NCI-H187 treated with DMSO at 0.1 percent for 48 hours (cell line): ENCODE measurements at places on chromosomes 4 and X.

- DNase-seq = no peak
These were observed 69.0 kb upstream of the LEF1 start for GRCh38 chr4:108237693-108238092.

DNA sequence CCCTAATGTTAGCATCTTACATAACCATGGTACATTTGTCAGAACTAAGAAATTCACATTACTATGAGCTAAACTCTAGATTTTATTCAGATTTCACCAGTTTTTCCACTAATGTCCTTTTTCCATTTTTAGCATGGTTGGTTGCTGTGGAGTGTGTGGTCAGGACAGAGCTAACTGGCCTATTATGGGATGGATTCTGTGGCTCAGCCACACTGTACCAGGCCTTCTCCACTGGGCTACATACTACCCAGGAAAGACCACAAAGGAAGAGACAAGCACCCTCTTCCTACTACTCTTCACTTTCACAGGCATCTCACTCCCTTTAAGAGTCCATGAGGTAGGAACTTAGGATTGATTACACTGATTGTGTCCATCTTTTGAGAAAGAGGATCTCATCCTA is 67.4 kb downstream of the ZNF827 start:
- no peak for DNase-seq

DNA sequence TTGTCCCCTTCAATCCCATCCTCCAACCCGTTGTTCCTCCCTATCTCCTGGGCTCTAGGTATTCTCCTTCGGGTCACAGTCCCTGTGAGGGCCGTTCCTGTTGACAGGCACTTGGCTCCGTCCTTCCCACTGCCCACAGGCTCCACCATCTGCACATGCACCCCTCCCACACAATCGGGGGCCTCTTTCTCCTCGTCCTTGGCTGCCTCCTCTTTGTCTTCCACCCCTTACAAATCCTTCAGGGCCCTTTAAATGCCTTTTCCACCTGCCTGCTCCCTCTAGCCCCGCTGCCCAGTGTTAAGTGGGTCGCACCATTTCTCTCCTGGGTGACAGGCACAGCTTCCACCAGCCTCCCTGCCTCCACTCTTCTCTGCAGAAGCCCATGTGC is 2.7 kb upstream of the AVPR2 start:
- DNase-seq = no peak

- DNase-seq = no peak
These were observed 104.2 kb downstream of the CHRDL1 start for GRCh38 chrX:110691446-110691845.

DNA sequence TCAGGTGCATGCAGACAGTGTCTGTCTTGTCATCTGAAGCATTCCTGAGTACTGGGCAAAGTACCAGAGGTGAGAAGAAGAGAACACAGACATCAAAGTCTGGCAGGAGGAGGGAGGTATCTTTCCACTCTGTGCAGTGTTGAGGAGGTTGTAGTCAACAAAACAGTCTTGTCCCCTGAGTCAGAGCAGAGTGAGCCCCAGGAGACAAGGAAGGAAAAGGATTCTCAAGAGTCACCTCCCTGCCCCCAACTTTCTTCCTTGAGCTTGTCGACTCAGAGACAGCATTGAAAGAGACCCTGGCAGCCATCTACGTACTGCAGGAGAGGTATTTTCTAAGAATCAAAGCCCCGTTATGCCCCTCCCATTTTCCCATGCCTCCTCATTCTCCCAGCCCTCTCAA is 4.4 kb upstream of the SRPX start:
- no peak for DNase-seq

DNA sequence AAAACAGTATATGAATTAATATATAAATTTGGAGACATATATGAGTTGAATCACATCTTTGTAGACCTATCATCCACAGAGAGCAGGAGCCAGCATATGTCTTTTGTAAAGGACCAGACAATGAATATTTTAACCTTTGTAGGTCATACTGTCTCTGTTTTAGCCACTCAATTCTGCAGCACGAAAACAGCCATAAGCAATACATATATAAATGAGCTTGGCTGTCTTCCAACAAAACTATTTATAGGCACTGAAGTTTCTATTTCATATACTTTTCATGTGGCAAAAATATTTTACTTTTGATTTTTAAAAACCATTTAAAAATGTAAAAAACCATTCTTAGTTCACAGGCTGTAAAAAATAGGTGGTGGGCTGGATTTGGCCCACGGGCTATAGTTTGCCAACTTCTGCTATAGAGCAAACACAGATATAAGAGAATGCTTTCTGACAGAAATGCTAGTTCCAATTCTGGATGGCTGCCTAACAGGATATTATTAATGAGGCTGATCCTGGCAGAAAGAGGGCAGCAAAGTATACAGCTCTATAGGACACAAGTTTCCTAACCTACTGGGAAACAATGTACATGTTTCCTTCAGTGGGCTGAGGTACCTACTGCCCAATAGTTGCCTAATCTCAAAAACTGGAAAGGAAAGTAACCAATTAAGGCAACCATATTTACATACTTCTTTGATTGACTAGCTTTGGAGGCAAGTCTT is 58.1 kb upstream of the UCP1 start:
- no peak for DNase-seq

GRCh38 chr4:135050086-135050717 is 848.6 kb upstream of the PABPC4L start:
- no peak for DNase-seq

- no peak for DNase-seq
These were observed 15.1 kb upstream of the EXOC1 start for GRCh38 chr4:55838356-55838755.

- DNase-seq = no peak
These were observed 13.3 kb downstream of the YIPF7 start for GRCh38 chr4:44638091-44638490.

DNA sequence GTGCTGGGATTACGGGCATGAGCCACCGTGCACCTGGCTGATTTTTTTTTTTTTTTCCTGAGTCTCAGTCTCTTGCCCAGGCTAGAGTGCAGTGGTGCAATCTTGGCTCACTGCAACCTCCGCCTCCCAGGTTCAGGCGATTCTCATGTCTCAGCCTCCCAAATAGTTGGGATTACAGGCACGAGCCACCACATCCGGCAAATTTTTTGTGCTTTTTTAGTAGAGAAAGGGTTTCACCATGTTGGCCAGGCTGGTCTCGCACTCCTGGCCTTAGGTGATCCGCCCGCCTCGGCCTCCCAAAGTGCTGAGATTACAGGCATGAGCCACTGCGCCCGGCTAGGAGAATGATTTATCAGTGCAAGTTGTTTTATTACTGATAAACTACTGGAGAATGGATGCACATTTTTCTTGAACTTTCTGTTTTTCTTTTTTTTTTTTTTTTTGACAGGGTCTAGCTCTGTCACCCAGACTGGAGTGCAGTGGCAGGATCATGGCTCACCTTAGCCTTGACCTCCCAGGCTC is 39.7 kb upstream of the DHRSX start:
- DNase-seq = no peak

GRCh38 chrX:48636776-48637175 is 39.5 kb downstream of the WDR13 start:
- no peak for DNase-seq

- no peak for DNase-seq
These were observed at the start of gene SOWAHD for GRCh38 chrX:119757979-119758730. Gene SOWAHD, plus strand, starts transcription at chrX:119758588. Its CDS starts 80 bp downstream, at chrX:119758668.

GRCh38 chrX:142149919-142150318 is 55.2 kb downstream of the MAGEC2 start:
- no peak for DNase-seq

DNA sequence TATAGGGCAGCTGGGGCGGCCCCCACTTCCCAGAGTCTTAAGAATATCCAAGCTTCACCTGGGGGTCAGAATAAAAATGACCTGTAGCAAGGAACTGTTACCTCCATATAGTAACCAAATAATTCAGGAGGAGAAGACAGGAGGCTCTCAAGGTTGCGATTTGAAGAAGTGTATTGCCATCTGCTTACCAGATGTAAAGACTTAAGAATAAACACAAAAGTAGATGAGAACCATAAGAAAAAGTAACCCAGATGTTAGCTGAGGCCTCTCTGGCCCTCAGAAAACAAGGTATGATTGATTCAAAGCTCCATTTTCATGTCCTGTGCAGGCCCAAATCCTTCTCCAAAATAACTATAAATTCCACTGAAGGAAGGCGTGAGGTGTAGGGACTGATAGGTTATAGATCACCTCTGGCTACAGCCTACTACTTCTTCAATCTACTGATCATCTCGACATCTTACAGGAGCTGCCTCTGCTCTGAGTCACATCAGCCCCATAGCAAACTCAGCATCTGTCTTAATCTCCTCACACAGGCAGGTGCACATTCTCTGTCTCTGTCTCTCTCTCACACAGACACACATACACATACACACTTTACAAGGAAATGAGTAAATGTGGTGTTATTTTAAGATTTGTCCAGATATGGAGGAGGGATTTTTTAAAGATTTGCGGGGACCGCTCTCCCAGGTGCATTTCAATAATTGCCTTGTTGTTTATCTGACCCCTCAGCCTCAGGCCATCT is 193.9 kb upstream of the EDNRA start:
- DNase-seq = no peak

DNA sequence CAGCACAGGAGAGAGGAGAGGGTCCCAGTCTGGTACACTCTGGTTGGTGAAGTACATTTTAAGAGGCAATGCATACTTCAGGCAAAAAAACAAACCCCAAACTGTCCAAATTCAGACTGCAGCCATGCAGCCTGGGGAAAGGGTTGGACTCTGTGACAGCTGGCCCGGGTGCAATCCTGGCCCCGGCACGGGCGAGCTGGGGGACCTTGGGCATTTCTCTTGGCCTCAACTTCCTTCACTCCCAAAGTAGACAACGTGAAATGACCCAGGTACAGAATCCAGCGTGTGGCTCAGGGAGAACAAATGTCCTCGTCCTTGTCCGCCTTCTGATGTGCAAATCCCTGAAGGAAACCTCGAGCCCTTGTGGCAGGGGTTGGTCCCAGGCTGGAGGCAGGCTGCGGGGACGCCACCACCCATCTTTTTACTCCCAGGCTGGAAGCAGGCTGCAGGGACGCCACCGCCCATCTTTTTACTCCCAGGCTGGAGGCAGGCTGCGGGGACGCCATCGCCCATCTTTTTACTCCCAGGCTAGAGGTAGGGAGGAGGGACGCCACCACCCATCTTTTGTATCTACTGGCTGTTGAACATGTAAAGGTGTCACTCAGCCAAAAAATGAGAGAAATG is 62.3 kb downstream of the ACOX3 start:
- DNase-seq = no peak

DNA sequence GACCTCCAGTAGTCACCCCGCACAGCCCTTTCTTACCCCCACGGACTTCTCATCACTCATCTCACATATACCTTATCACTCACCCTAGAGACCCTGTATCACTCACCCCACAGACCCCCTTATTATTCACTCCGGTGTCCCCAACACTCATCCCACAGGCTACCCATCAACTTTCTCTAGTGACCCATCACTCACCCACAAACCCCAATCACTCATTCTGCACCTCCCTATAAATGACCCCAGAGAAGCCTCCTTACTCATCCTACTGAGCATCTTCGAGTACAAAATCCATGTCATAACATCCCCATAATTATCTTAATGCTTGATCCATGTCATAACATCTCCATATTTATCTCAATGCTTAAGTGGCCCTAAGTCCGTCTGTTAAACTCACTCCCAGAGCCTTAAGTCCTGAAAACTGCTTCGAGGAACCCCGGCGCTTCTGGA is 934 bp downstream of the ZNF41 start:
- no peak for DNase-seq

- no peak for DNase-seq
These were observed 116.7 kb downstream of the SPCS3 start for GRCh38 chr4:176436293-176436973.

GRCh38 chrX:107787827-107788226 is 10.3 kb downstream of the NCBP2L start:
- DNase-seq = no peak

DNA sequence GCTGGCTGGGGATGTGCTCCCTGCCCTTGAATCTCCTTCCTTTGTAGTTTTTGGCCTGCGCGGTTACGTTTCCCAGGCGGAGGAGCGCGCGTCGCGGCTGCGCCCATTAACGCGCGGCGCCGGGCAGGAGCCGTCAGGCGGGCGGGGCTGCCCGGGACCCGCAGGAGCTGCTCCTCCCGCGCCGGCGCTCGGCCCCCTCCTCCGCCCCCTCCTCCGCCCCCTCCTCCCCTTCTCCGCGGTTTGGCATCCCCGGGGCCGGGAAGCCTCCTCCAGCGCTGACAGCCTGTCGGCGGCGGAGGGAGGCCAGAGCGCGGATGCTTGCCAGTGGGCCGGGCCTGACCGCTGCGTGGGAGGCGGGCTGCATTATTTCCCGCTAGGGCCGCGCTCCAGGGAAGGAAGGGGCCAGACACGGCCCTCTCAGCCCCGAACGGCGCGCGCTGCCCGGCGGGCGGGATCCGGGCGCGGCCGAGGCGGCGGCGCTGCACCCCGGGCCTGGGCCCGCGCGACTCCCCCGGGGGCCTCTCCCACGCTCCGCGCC is at the start of gene DCLK2:
TSS of gene DCLK2 (plus strand) at position 405 of the 538 bp plus-strand sequence. CDS start 583 bp downstream, outside the sequence.
- no peak for DNase-seq
